Frontal cortex (tissue), 4 donors: ENCODE measurements at places on chromosomes 5 and 9. TPM values are rescaled to one million over a fixed set of nuclear protein-coding genes. Genes with fewer than 3 reads are reported as not detected.

GRCh38 chr5:115817386-115817785, 927 bp upstream of the CDO1 start:
- no peak for DNase-seq

The FAM163B gene
- 12.6 TPM for total RNA-seq

DNA sequence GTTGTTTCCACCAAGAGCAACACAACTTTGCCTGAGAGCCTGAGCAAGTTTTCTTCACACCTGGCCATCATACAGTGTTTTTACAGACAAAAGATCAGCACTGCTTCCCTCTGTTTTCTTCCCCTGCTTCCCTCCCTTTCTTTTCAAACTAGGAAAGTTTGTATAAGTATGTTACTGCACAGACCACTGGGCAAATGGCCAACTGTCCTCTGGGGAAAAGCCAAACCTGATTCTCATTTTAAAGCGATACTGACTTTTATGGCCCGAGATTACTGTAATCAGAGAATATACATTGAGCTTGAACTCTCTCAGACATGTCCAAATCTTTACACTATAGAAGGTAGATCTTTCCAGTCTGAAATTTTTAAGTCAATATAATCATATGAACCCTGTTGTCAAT, 415.0 kb downstream of the NFIB start:
- DNase-seq: no peak

DNA sequence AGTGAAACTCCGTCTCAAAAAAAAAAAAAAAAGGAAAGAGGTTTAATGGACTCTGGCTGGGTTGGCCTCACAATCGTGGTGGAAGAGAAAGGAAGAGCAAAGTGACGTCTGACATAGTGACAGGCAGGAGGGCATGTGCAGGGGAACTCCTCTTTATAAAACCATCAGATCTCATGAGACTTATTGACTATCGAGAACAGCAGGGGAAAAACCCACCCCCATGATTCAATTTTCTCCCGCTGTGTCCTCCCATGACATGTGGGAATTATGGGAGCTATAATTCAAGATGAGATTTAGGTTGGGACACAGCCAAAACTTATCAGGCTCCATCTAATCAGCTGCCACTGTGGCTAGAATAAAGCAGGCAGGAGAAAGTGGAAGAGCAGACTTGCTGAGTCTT, 610.4 kb upstream of the NUDT12 start:
- DNase-seq: no peak

The JADE2 gene
- total RNA-seq: 2.4 TPM

- no peak for DNase-seq
Measured at GRCh38 chr9:76203373-76203772, 190.9 kb downstream of the RFK start.
